Activated naive CD8-positive, alpha-beta T cell treated with anti-CD3 and anti-CD28 coated beads, Interleukin-2, amount 50 U/mL, for 16 hours (primary cell): ENCODE measurements at places on chromosomes 16 and 17.
A peak's percentile ranks its signal among the peaks of the same experiment; 100 is the strongest.

- DNase-seq: no peak
Measured at GRCh38 chr17:19385521-19385983, 1.4 kb downstream of the MFAP4 start.

DNA sequence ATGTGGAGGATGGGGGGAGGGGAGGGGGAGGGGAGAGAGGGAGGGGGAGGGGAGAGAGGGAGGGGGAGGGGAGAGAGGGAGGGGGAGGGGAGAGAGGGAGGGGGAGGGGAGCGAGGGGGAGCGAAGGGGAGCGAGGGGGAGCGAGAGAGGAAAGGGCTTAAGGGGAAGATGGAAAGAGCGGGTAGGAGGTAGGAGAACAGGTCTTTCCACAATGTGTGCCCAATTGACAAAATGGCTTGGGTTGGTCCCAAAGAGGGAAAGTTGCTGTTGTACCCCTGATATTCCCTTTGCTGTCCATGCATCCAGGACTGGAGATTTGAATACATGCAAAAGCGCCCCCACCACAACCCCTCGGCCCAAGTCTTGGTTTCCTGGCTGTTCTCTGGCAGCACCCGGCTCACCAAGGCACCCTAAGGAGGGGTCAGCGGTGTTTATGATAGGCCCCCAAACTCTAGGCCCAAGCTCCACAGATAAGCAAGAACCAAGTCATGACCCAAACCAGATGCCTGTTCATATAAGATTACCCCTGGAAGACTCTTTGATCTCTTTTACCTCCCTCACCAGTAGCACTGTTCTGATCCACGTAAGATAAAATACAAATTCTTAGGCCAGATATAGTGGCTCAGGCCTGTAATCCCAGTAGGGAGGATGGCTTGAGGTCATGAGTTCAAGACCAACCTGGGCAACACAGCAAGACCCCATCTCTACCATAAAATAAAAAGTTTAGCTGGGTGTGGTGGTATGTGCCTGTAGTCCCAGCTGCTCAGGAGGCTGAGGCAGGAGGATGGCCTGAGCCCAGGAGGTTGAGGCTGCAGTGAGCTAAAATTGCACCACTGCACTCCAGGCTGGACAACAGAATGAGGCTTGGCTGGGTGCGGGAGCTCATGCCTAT, 119.6 kb downstream of the ZFHX3 start:
- DNase-seq: no peak

GRCh38 chr16:56370875-56371659, 54.3 kb downstream of the AMFR start:
- no peak for DNase-seq

GRCh38 chr17:40765657-40766056, 6.3 kb downstream of the KRT26 start:
- no peak for DNase-seq

DNA sequence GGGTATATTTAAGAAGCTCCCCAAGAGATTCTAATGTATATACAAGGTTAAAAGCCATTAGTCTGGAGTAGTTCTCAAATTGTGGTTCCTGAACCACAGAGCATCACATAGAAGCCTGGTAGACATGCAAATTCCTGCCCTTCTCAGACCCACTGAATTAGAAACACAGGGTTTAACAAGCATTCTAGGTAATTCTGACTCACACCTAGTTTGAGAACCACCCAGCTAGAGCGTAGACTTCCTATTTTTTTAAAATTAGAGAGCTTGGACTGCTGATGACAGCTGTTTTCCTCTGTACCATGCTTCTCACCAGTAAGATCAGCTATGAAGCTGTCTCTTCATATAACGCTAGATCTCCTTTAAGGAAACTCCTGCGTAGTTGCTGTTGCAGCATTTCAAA, 50.6 kb downstream of the HS3ST3B1 start:
- DNase-seq: no peak

DNA sequence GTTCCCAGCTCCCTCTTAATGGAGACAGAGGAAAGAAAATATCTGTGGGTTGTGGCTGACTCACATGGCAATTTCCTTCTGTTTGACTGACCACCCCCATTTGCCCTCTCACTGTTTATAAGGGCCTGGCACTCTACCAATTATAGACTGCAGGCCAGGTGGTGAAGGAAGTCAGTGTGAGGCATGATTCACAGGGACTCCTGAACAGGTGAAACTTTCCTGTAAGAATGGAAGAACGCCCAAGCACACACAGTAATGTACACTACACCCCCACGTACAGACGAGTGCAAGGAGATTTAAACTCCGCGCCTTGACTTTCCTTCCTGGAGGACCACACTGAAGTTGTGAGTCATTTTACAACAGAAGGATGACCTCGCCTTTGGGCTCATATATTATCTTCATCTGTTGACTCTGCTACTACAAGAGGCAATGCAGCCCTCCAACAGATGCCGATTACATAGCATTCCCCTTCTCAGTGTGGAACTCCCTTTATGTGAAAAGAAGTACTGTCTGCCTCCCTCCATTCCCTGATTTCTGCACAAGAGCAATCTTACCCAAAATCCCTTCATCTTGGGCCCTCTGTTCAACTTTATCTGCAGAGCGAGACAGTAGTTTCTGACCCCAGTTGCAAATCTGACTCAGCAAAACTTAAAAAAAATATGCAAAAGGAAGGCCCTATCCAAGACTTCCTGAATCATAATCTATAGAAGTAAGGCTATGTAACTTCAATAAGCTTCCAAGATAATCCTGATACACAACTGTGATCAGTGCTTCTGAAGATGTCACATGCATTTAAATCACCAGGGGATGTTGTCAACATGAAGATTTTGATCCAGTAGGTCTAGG, 163.6 kb downstream of the SHISA6 start:
- DNase-seq: no peak

- no peak for DNase-seq
Measured at GRCh38 chr16:5207001-5207523, 109.5 kb upstream of the EEF2KMT start.

DNA sequence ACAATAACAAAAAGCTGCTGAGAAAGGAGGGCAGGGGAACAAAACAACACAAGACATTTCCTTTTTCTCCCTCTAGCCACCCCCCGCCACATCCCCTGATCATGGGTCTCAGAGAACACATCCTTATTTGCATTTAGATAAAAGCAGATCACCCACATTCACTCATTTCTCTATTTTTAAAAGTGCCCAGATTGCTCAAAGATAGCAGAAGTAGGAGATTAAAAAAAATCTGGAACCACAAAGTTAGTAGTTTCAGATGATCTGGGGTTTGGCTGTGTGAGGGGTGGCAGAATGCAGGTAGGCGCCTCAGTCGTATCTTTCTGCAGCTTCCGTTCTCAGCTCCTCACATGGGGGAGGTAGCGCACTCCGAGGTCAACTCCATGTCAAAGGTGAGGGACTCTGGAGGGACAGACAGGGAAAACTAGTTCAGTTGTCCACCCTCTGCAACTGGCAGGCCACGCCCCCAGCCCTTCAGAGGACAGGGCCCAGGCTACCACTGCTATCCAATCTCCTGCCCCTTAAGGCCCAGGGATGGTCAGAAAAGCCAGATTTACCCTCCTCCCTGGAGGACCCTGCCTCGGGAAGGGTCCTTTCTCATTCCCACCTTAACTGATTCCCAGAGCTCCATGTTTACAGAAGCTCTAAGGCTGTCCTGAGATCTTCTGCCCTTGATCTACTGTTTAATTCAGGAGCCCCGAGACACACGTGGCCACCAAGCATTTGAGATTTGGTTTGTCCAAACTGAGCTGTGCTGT, 27.3 kb downstream of the STAT5A start:
- DNase-seq: no peak

GRCh38 chr16:600781-601180, 10.9 kb downstream of the RAB40C start:
- no peak for DNase-seq

- peak; percentile 39 for DNase-seq
Measured at GRCh38 chr16:27426423-27427408, 24.7 kb downstream of the IL21R start.

- DNase-seq: no peak
Measured at GRCh38 chr16:50071075-50071671, 5.4 kb downstream of the HEATR3 start.

- no peak for DNase-seq
Measured at GRCh38 chr17:3318336-3318735, 20.2 kb upstream of the OR3A1 start.

DNA sequence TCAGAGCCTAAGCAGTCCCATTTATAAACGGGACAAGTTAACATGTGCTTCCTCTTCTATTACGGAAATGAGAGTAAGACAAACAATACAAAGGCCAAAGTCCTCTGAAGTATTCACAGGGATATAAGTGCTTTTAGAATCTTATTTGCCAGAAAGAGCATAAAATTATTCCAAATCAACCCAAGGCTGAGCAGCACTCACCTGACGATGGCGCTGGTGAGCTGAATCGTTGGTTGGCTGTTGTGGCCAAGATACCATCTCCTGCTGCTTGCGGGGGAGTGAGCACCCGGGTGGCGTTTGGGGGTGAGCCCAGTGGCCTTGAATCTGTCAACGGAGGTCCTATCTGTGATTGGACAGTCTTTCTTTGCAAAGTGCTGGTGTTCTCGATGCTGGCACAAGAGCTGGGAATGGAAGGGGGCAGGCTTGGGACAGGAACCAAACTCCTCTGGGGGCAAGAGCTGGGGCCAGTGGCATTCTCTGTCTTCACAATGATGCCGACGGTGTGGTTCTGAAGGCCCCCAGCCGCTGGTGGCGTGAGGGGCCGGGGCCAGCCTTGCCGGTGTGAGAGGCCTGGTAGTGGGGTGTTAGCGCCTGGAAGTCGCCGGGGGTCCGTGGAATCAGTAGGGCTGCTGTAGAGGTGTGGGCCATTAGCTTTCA, 9.5 kb upstream of the DHRS13 start:
- DNase-seq: no peak

DNA sequence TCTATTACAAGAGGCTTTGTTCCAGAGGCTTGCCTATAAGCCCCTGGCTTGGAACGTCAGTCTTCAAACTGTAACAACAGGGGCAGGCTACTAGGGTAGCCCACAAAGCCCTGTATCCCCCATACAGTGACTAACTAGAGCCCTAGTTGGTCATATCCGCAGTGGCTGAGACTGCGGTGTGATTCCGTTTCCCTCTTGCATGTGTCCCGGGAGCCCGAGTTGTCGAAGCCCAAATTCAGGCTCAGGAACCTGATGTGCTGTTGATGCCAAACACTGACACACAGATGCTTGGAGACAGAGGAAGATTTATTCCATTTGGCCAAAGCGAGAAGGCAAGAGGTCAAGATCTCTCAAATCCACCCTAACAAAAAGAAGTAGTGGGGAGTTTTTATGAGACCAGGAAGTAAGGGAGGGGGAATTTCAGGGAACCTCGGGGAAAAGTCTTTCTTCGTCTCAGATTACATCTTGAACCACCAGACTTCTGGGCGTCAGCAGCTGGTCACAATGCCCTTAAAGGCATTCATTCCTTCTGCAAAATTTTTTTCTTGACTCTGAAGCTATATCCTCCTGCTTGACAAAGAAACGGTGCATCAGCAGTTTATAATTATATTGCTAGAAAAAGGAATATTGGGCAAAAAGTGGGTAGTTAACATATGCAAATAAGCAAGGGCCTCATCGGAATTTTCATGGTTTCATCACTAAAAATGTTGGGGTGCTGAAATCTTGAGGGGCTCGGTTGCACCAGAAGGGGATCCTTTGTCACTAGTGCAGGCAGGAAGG, 879 bp downstream of the SLFN5 start:
- no peak for DNase-seq

- DNase-seq: no peak
Measured at GRCh38 chr17:75507733-75508719, 7.3 kb downstream of the CASKIN2 start.

DNA sequence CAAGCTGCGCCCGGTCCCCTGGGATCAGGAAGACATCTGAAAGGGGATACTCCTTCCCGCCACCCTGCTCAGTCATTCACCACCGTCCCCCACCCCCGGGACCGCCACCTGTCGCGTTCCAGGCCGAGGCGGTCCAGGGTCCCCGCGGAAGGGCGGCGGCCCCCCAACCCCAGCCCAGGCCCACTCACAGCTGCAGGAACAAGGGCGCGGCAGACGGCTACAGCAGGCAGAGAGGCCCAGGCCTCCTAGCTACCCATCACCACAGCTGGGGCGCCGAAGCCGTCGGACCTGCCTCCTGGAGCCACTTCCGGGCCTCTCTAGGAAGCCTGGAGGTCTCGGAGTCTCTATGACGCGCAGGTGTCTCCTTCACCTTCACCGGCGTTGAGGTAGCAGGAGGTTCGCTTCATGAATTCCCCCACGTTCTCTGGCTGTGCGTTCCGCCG, at the start of gene SDR42E1:
Gene SDR42E1 (minus strand): TSS at position 272 of the 443 bp plus-strand sequence. CDS start 10,612 bp downstream, outside the sequence.
- no peak for DNase-seq

DNA sequence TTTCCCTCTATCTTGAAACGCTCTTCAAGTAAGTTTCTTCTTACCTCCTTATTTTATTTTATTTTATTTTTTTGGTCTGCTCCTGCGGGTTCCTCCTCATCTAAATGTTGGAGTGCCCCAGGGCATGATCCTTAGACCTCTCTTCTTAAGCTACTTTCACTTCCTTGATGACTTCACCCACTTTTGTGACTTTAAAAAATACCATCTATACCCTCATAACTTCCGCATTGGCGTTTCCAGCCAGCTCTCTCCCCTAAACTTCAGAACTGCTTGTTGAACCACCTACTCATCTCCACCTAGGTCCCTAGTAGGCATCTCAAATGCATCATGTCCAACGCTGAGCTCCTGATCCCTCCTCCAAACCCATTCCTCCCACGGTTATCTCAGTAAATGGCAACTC, 51.4 kb upstream of the NFAT5 start:
- DNase-seq: no peak

DNA sequence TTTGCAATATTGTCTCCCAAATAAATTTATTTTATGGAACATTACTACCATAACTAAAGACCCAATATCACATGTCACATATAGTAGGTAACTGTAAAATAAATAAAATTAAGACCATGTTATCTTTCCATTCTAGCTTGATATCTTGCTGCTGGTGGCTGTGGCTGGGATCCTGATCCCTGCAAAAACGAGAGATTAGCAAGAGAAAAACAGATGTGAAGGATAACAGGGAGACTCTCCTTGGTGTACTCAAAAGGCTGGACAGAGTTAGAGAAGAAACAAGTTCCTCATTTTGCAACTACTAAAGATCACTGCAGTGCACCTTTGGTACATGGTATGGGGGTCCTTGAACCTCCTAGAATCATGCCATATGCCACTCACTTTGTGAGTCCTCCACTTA, 49.7 kb downstream of the ARHGAP27 start:
- DNase-seq: no peak

DNA sequence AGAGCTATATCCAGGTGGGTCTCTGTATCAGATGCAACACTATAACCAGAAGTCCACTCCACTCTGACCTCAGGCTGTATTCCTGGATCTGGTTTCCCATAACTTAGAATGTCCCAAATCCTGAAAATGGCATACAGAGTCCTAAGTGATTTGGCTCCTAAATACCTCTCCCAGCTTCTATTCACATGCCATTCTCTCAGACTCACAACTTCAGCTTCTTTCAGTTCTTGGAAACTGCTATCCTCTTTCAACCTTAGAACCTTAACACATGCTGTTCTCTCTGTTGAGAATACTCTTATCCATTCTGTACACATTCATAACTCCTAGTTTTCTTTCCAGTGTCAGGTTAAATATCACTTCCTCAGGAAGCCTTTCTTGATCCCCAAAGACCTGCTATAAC, 132.0 kb downstream of the BRIP1 start:
- DNase-seq: no peak
